ENCODE measurements at places on chromosomes 4 and X.

- no peak for DNase-seq
Observed at GRCh38 chr4:78288327-78288726, 231.2 kb downstream of the FRAS1 start.

- DNase-seq: no peak
Observed at GRCh38 chr4:93633721-93634120, 194.8 kb upstream of the ATOH1 start.

- DNase-seq: no peak
Observed at GRCh38 chrX:55451141-55451540, 786 bp upstream of the MAGEH1 start.

DNA sequence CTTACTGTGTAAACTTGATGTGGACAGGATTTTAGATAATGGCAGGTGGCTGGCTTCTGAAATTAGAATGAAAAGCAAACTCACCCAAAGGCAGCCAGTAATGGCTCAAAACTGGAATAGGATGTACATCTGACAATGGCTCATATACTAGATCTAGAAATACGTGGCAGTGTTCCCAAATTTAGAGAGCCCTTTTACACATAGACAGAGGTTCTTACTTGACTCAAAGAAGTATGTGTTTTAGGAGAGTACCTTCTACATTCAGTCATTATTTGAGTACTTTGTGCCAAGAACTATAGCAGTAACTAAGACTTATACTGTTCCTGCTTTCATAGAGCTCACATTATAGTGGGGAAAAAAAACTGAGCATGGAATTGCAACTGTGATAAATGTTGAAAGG is 48.0 kb downstream of the UBE2K start:
- no peak for DNase-seq
